ENCODE measurements at places on chromosomes 2 and 18.
A peak's percentile ranks its signal among the peaks of the same experiment; 100 is the strongest.

GRCh38 chr2:58740426-58740825, 499.3 kb upstream of the FANCL start:
- no peak for DNase-seq

- DNase-seq, result no peak
Measured at GRCh38 chr2:47617028-47617427, 165.9 kb upstream of the MSH6 start.

DNA sequence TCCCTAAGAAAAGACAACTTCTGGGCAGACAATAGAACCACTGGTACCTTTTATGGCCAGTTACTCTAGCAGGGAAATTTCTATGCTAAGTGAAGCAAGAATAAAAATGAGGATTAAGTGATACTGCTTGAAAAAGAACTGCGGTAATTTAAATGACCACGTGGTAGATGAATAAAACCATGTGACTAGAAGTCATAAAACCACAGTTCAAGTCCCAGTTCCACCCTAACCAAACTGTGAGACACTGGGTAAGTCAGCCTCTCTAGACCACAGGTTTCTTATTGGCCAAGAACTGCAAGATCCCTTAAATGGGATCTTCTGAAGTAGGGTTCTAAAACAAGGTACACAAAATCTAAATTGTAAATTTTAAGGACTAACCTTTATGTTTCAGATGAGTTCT, 12.7 kb downstream of the TMEM237 start:
- DNase-seq, result no peak

DNA sequence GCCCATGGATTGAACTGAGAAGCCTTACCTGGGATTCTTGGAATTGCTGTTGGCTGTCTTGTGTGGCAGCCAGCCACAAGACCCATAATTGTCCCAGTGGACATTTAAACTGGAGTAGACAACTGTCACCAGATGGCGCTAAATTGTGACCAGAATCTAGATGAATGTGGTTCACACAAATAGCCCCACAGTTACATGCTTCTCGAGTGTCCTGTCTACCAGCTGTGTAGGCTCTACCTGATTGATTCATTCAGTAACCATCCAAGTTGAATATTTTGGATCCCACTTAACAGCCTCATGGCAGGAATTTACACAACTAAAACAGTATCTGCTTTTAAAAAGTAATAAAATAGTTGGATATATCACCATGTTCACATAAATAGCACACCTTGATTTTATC, 73.2 kb downstream of the MAP4K4 start:
- DNase-seq, result no peak

- DNase-seq, result no peak
Measured at GRCh38 chr2:170840717-170841210, 24.1 kb downstream of the GAD1 start.

DNA sequence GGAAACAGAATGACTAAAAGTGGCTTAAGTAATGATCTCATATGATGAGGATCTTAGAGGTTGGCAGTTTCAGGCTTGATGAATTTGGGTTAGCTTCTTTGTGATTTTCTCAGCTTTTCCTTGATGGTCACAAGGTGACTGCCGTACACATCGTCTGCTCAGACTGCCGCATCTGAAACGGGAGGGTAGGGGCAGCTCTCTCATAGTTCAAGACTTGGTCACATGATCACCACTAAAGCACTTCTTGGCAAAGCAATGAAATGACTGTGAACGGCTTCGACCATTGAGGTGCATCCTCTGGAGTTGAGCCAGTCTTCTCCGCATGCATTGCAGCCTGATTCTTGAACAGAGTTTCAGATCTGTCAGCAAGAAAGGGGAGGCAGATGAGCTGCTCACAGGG, 43.8 kb downstream of the LPIN1 start:
- no peak for DNase-seq

GRCh38 chr2:141301551-141301950, 829.3 kb downstream of the LRP1B start:
- DNase-seq, result no peak

GRCh38 chr2:56531668-56532420, 348.1 kb downstream of the CCDC85A start:
- no peak for DNase-seq

- DNase-seq, result no peak
Measured at GRCh38 chr2:149342509-149342908, 12.1 kb downstream of the LYPD6 start.

DNA sequence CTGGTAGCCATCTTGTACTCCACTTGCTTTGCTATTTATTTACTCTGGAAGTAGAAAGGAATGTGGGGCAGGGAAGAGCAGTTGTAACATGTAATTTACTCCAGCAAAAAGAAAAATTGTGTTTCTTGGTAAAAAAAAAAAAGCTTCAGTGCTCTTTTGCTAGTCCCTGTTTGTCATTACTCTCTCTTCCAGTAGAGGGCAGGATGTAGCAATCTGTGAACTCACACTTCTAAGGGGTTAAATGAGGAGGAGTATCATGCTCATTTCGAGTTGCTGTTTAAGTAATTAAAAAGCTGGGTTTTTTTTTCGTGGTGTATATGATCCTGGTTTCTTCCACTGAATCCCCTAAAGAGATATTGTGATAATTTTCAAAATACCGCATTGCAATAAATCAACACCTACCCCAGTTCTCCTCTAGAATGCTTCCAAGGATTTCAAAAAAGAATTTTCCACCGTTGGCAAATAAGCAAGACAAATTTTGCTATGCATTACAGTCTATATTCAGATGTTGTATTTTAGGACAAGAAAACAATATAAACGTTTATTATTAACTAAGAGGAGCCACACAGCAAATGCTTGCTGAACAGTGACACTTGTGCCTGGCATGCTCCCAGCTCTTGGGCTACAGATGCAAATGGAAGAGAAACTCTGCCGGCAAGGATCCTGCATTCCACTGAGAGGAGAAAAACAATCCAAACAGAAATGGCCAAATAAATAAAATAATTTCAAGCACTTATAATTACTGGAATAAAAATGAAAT, 261.6 kb downstream of the ASXL3 start:
- peak; percentile 32 for DNase-seq

All from bone marrow (tissue), 2 donors.